Progenitor cell of endocrine pancreas (in vitro differentiated cells): ENCODE measurements at places on chromosomes 7 and 10.

- DNase-seq: no peak
Observed at GRCh38 chr7:151663382-151664100, 143.8 kb upstream of the RHEB start.

DNA sequence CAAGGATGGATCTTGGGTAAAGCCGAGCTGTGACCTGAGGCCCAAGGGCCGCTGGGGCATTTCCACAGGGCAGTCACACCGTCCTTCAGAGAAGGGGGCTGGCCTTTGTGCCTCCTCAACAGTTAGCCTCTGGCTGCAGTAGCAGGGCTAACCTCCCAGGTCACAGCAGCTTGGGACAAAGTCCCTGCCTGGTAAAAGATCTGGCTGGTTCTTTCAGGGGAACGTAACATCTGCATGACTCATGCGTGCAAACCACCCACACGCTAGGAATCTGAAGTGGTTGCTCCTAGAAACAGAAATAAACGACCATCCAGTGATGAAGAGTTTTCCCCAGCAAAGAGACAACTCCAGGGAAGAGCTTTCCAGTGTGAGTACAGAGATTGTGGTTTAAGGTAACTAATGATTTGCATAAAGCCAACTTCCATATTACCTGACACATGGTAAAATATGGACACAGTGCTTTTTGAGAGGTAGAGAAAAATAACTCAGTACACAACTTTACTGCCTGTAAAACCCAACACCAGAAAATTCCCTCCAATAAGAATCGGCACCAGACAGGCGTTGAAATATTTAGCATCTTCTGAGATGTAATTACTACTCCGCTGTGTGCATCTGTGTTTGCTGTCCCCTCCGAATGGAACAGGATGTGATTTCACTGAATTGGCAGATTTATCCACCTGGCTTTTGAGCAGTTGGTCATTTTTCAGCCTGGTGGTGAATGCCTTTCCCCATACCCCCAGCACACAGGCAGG is 84.9 kb upstream of the ADRB1 start:
- no peak for DNase-seq

- no peak for DNase-seq
Observed at GRCh38 chr10:65808687-65809333, 1117.0 kb upstream of the LRRTM3 start.

DNA sequence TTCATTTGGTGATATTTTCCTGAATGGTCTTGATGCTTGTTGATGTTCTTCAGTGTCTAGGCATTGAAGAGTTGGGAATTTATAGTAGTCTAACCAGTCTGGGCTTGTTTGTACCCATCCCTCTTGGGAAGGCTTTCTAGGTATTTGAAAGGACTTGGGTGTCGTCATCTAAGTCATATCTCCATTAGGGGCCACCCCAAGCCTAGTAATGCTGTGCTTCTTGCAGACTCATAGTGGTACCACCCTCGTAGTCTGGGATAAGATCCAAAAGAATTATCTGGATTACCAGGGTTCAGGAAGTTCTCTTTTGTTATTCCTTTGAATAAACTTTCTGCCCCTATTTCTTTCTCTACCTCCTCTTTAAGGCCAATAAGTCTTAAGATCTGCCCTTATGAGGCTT is 319.4 kb upstream of the MYO3A start:
- no peak for DNase-seq
